ENCODE measurements at places on chromosomes 3 and 15.

GRCh38 chr3:174202561-174202960, 656.6 kb upstream of the NAALADL2 start:
- DNase-seq: peak; percentile 16

DNA sequence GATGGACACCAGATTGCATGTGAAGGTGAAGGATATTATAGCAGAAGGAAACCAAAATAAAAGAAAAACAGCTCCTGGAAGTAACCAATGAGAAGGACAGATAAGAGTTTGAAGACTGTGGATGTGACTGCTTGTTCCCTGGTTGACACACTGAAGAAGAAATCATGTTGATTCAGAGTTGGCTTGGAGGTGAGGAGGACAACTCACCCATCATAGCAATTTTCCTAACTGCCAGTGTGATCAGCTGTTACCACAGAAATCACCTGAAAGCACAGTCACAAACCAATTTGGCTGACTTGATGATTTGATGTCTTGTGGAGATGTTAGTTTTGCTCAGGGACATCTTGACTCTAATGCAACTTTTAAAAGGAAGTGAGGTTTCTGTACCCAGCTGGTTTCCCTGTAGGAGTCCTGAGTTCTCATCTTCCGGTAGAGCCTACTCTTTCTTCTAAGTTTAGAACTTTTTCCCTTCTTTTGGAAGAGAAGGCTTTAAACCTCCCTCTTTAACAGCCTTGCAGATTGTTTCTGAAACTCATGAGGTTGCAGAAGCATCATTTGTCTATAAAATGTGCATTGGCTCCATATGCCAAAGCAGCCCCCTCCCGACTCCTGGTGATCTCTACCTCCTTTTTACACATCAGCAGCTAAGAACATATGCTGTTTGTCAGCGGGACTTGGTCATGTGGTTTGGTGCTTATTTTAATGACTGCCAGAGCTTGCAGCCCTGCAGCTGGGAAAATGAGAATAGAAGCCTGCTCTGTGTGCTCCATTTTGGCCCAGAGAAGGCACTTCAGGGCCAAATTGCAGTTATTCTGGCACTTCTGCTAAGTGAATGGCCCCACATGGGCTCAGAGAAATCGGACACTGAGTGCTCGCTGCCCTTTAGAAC, 10.3 kb downstream of the ATG7 start:
- no peak for DNase-seq

GRCh38 chr15:58227706-58228543, 89.7 kb downstream of the AQP9 start:
- DNase-seq: no peak

DNA sequence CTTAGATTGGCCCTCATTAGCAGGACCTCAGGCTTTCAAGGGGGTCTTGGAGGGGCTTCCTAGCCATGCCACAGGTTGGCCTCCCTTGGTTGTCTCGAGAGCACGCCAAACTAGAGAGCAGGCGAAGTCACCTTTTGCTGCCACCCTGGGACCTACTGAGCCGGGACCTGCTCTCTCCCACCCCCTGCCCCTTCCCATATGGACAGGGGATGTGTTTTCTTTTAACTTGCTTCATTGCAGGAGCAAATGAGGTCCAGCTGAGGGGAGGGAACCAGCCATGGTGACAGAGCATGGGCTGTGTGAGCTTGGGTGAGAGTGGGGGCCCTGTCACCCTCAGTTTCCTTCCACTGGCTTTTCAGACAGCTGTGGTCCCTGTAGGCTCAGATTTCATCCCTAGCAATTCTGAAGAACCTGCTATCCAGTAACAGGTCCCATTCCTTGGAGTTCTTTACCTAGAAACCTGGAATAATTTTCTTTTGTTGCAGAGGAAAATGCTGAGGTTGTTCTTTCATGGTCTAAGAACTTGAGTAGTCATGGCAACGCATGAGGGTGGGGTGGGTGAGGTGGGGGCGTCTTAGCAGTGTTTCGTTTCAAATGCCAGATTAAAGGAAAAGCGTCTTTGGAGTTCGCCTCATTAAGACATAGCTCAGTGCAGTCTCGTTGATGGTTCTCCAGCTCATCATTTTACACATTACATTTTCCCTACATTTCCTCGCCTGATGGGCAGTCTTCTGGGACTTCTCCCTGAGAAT, 20.1 kb upstream of the MAGEF1 start:
- DNase-seq: no peak

- no peak for DNase-seq
Observed at GRCh38 chr15:23877502-23878412, 190.7 kb upstream of the NDN start.

Measured in GM04504 (cell line).